ENCODE measurements at places on chromosomes 4 and X.

DNA sequence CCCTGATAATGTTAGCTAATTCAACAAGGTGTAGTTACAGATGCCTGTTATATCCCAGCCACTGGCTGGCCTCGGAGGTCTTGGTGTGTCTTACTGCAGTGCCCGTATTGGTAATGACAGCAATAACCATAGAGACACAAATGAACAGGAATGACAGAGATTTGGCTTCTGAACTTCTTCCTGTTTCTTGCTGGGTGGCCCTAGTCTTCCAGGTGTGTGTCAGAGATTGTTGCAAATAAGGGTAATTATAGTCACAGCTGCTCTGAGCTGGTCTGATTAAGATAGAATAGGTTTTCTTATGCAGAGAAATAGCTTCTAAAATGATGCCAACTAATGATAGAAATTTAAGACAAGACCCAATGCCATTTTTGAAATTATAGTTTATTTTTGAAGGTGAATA lies 64.1 kb upstream of the MAD2L1 start:
- no peak for DNase-seq

DNA sequence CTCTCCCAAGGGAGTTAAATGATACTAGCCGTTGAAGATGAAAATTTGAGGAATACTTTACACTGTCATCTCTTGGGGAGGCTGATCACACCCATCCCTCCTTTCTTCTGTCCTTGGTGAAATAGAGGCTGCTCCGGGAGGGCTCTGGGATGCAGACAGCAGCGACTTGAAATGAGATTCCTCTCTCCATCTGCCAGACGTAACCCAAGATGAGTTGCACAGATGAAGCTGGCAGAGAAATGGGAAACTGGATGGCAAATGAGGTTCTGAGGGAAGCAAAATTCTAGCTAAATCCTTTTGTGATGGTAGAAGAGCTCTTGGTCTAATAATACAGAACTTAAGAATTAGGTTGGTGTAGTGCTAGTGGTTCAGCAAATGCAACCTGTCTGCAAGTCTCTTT lies 201.4 kb downstream of the AASDH start:
- no peak for DNase-seq

- peak; percentile 57 for DNase-seq
Measured at GRCh38 chrX:46572340-46572936, 1.1 kb upstream of the CHST7 start.

DNA sequence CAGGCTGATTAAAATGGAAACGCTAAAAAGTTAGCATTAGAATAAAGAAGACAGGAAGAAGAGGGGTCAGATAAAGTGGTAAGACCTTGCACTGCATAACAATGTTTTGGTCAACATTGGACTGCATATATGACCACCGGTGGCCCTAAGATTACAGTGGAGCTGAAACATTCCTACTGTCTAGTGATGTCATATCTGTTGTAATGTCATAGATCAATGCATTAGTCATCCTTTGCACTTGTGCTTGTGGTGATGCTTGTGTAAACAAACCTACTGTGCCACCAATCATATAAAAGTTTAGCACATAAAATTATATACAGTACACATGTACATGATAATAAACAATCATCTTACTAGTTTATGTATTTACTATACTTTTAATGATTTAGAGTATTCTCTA lies 73.0 kb downstream of the TMEM165 start:
- DNase-seq = no peak

- DNase-seq = no peak
Measured at GRCh38 chr4:163697121-163697520, 202.6 kb downstream of the TMA16 start.

- no peak for DNase-seq
Measured at GRCh38 chr4:65669111-65670019, 924 bp downstream of the EPHA5 start.

DNA sequence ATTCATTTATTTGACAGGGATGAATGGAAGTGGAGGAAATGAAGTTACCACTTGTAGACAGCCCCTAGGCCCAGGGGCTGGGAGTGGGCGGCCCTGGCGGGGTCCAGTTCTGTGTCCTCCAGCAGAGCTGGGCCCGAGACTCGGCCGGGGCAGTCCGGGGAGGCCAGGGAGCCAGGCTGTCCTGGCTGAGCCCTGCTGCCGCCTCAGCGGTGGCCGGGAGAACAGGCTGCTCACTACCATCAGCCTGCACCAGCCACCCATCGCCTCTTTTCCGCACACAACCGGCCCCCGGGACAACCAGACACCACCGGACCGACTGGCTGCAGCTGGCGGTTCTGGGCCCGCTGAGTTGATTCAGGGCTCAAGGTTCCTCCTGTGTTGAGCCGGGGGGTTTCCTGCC lies 25.6 kb downstream of the CLDN34 start:
- peak; percentile 17 for DNase-seq

DNA sequence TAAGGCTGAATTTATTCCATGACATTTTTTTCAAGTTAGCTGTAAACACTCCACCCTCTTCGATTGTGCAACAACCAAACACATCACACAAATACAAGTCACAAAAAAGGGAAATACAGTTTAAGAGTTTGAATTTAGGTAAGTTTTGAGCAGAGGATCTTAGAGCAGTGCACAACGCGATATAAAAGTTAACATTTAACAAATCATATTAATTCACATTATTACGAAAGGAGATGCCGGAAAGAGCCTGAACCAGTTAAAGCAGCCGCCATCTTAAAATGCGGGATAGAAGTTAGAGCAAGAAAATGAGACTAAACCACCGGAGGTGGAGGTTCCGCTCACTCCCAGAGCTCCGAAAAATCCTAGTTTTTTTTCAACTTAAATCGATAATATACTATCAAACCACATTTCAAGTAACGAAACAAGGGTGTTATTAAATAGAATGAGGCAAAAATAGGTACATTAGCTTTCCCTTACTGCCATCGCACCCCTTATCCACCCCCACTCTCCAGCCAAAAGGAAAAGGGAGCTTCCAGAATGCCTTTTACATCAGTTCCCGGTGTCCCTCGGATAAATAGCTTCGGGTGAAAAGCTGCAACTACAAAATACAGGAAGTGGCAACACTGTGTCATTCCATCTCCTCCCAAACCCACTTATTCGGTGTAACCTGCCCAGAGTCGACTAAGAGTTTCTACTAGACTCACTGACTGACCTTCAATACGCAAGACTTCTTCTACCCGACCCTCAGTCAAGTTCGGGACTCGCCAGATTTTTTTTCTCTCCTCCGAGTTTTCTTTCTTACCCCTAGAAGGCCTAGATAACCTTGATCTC lies 1.9 kb downstream of the UBE2D3 start:
- DNase-seq = peak; percentile 69

- DNase-seq = no peak
Measured at GRCh38 chr4:54192811-54193210, 36.3 kb upstream of the PDGFRA start.

GRCh38 chr4:22634541-22635181 lies 58.1 kb upstream of the GBA3 start:
- no peak for DNase-seq

DNA sequence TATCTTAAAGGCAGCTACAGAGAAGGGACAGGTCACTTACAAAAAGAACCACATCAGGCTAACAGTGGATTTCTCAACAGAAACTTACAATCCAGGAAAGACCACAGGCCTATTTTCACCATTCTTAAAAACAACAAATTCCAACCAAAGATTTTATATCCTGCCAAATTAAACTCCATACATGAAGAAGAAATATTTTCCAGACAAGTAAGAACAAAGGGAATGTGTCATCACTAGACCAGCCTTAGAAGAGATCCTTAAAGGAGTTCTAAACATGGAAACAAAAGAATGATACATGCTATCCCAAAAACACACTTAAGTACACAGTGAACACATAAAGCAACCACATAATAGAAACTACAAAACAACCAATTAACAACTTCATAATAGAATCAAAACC lies 105.6 kb downstream of the ANXA10 start:
- DNase-seq = no peak

DNA sequence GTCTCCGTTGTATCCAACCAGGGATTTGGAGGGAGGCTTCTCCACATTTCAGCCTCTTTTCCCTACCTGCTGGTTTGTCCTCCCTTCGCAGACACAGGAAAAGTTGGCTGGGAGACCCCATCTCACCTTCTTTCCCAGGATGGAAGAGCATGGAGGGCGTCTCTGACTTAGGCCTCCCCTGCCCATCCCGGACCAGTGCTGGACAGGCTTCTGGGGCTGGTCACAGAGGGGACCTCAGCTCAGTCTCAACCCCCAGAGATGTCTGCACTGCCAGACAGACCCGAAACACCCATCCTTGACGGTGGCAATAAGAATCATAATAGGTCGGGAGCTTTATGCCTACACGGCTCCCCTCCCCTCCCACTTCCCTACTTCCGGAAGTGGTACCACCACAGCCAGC lies 1.6 kb downstream of the WFS1 start:
- no peak for DNase-seq

DNA sequence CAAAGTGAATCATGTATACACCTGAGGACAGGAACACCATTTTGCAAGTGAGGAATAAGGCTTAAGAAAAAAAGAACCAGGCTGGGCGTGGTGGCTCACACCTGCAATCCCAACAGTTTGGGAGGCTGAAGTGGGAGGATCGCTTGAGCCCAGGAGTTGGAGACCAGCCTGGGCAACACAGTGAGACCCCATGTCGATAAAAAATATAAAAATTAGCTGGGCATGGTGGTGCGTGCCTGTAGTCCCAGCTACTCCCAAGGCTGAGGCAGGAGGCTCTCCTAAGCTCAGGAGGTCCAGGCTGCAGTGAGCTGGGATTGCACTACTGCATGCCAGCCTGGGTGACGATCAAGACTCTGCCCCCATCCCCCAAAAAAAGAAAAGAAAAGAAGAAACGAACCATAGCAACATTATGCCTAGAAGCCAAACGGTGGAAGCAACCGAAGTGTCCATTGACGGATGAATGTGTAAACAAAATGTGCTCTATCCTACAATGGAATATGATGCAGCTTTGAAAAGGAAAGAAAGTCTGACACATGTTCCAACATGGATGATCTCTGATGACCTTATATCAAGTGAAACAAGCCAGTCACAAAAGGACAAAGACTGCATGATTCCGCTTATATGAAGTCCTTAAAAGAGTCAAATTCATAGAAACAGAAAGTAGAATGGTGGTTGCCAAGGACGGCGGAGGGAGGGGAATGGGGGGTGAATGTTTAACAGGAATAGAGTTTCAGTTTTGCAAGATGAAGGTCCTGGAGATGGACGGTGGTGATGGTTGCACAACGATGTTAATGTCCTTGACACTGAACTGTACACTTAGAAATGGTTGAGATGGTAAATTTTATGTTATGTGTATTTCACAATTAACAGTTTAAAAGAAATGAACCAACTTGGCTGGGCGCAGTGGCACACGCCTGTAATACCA lies 8.6 kb upstream of the KIAA0232 start:
- DNase-seq = no peak

GRCh38 chr4:7408166-7408565 lies 26.6 kb downstream of the PSAPL1 start:
- DNase-seq = no peak

GRCh38 chr4:121064482-121064881 lies 7.9 kb downstream of the NDNF start:
- DNase-seq = no peak

DNA sequence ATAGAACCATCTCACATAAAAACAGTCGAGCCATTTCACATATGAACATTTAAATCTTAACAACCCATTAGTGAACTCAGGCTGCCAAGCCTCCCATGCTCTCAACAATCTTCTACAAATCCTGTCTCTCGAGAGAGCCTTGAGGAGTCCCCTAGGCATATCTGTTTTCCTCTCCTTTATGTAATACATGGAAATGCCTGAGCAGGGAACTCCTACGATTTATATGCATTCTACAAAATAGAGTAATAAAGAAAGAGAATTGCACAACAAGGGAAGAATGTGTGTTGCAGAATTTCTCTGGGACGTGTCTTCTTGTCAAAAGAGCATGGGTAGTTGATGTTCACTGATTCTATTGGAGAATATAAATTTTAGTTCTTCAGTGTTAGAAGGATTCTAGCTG lies 101.8 kb upstream of the VCX2 start:
- DNase-seq = no peak

DNA sequence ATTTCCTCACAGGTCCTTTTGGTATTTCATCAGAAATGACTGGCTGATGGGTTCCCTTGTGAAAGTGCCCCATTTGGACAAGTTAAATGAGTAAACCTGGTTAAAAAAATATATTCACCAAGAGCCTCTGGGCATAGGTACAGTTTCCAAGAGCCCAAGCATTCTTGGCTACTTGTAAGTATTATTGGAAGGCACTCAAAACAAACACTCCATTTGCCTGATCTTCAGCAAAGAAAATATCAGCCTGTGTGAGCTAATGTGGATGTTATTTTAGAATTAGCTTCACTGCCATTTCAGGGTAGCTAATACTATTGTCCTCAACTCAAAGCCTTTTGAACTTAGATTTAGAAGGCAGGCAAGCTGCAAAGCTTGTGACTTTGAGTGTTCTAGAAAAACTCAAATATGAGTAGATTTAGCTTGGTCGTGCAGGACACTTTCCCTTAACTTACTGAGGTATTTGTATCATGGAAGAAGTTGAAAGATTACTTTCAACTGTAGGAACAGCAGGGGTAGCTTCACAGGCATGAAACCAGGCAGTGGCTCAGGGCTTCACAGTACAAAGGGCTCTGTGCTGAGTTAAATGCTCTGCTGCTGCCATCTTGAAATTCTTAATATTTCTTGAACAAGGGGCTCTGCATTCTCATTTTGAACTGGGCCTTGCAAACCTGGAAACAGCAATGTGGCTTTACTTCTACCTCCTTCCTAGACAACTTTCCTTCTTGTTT lies 177.2 kb downstream of the AMELX start:
- DNase-seq = no peak

DNA sequence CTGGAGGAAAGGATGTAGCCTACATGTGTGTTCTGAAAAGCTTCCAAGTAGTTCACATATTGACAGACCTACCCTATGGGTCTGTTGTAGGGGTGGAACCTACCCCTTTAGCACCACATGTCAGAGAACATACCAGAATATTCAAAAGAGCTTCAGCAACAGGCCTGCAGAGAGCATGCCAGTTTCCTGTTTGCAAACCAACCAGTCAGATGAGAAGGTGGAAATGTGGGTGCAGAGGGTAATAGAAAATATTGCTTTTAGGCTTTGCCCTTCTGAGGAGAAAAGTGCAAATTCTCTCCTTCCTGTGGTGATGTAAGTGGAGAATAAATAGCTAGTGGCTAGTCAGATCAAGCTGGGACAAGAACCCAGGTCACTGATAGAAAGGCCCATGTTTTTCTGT lies 16.4 kb downstream of the INTS6L start:
- DNase-seq = no peak

DNA sequence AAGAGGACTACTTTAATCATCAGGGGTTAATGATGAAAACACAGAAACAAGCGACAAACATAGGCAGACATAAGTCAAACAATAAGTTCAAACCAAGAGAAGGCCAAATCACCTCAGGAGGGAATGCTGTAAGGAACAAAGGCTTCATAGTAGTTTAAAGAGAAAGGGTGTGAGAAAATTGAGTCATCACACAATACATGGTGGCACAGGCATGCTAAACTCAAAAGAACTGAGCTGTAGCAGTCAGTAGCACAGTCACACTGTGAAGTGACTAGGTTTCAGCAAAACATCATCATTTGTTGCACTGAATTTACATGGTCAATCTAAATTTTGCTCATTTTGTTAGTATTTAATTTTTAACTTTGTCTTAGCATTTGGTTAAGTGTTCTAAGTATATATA lies 24.2 kb downstream of the SMC1A start:
- DNase-seq = no peak

All from activated CD8-positive, alpha-beta memory T cell treated with anti-CD3 and anti-CD28 coated beads for 24 hours (primary cell).